Transverse colon (tissue), 4 donors: ENCODE measurements at places on chromosomes 11 and 22. TPM values are rescaled to one million over a fixed set of nuclear protein-coding genes. Genes with fewer than 3 reads are reported as not detected.
A peak's percentile ranks its signal among the peaks of the same experiment; 100 is the strongest.

The TRIM66 gene
- 11.7 TPM for total RNA-seq

The IFITM1 gene
- total RNA-seq, result 93.4 TPM

GRCh38 chr11:22190827-22191463 lies 1.9 kb upstream of the ANO5 start:
- no peak for DNase-seq

The NLRP10 gene
- total RNA-seq, result not detected

DNA sequence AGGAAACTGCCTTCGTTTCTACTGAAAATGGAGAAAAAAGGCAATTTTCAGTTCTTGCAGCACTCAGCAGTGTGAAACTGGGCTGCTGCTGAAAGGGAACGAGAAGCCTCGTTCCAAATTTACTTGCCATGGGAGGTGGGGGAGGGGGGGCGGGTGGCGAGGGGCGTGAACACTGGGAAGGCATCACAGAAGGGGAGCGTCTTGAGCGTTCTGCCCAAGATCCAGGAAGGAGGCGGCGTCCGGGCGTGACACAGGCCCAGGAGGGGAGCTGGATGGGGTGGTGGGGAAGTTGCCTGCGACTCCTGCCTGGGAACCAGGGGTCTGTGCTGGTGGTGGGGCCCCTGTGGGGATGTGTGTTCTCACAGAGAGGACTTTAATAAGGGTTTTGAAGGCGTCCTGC lies 213.5 kb downstream of the CTTN start:
- DNase-seq, result no peak

- no peak for DNase-seq
Observed at GRCh38 chr11:61848631-61849030, 20.5 kb downstream of the FADS2 start.

DNA sequence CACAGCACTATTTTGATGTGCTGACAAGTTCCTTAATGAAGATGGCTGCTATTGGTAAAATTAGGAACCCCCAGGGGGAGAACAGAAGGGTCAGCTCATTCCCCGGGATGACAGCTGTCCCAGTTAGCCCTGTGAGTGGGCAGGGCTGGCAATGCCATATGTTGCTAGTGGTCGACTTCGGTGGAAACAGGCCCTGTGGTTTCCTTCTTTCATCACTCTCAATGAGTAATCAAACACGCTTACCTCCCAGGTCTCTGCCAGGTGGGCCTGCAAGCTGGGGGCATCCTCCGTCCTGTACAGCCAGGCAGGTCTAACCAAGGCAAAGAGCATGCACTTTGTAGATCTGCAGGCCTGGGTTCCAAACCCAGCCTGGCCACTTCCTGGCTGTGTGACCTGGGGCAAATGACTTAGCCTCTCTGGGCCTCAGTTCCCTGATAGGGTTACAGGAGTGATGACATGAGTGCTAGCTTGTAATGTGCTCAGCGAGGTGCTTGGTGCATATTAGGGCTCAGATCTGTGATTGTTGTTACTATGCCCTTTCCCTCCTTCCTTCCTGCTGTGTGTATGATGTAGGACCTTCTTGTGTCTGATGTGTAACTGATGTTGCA lies 85.2 kb downstream of the TSPAN18 start:
- no peak for DNase-seq

- no peak for DNase-seq
Observed at GRCh38 chr22:31583861-31584485, 78.0 kb downstream of the PISD start.

- peak; percentile 61 for DNase-seq
Observed at GRCh38 chr11:614623-615503, 887 bp downstream of the IRF7 start.

GRCh38 chr22:38696606-38697424 lies 3.9 kb downstream of the JOSD1 start:
- no peak for DNase-seq

The GUCY1A2 gene
- total RNA-seq, result 2.0 TPM

The PHF21B gene
- not detected for total RNA-seq

- no peak for DNase-seq
Observed at GRCh38 chr11:130947889-130948288, 31.6 kb upstream of the SNX19 start.

GRCh38 chr11:44994753-44995152 lies 44.1 kb upstream of the TP53I11 start:
- no peak for DNase-seq

The PGA5 gene
- not detected for total RNA-seq

The OR2AG1 gene
- total RNA-seq, result not detected
